ENCODE measurements at places on chromosomes 4 and X.

DNA sequence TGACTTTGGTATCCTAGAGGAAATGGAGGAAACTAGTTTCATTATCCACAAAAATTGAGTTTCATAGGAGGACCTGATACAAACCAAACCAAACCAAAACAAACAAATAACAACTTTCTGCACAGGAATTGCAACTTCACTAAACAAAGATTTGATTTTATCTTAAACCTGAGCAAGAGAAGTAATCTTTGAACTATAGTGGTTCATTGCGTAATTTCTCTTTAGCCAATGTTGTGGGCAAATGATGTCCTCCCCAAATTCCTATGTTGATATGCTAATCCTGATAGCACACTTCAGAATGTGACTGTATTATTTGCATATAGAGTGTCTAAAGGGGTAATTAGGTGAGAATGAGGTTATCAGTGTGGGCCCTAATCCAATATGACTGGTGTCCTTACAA lies 102.4 kb downstream of the CAMK2D start:
- no peak for DNase-seq

- no peak for DNase-seq
These were observed 679.2 kb upstream of the FRG1 start for GRCh38 chr4:189261475-189261874.

DNA sequence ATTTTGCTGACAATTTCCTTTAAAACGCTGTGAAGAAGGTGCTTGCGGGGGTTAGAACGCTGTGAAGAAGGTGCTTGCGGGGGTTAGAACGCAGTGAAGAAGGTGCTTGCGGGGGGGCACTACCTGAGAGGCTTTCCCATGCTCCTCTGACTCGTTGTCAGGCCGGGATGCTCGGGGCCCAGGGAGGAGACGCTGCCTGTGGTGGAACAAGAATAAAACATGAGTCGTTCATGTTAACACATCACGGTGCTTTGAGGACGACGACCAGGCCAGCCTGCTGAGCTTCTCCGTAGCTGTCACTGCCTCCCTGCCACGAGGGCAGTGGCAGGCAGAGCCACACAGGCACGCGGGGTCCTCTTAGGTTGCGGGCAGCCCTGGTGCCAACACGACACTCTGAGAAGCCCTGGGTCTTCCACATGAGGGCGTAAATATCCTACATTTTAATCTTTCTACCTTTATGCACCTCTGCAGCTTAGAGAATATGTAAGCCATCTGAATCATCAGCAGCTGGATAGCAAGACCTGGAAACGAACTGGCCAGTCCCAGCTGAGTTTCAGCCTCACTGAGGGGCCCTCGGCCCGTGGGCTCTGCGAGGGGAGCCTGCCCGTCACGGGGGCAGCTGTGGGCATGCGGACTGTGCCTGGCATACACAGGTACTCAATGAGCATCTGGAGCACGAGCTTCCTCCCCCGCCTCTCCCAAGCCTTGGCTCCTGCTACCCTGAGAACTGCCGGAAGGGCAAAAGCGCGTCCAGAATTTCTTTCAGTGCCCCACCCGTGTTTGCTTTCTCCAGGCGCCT lies 47.0 kb downstream of the FGFRL1 start:
- no peak for DNase-seq

GRCh38 chr4:87805971-87806370 lies 6.6 kb downstream of the IBSP start:
- DNase-seq: no peak

DNA sequence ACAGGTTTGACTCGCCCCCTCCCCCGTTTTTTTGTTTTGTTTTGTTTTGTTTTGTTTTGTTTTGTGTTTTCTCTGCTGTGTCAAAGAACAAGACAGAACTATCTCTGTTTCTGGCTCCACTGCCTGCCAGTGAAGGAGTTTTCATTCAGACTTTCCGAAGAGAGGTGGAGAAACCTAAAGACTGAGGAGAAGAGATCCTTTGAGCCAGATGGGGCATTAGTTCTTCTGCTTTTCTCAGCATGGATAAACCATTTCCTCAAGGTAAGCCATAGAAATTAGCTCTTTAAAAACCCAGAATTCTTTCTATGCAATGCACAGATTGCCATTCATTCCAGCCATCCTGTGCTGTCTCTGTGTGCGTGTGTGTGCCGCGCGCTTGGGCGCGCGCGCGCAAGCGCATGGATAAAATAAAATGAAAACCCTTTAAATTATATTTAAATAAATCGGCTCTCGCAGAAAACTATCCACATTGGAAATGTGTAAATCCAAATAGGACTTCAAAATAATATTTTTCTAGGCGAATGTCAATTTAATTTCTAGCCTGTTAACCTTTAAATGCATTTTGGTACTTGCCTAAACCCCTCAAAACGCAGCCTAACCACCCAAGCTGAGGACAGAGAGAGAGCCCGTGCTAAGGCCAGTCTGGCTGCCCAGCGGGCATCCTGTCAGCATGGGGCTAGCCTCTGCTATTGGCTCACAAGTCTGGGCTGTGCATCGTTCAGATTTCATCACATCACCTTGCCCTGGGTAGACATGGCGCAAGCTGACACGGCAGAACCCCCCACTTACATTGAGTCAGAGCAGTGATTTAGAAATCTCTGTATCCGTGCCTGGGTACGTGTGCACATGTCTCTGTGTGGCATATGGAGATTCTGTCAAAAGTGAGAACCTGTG lies 113.0 kb upstream of the VAMP7 start:
- DNase-seq: no peak
